ENCODE measurements at places on chromosomes 5 and 9.

GRCh38 chr5:98608052-98608451 is 165.4 kb upstream of the RGMB start:
- ATAC-seq: no peak

DNA sequence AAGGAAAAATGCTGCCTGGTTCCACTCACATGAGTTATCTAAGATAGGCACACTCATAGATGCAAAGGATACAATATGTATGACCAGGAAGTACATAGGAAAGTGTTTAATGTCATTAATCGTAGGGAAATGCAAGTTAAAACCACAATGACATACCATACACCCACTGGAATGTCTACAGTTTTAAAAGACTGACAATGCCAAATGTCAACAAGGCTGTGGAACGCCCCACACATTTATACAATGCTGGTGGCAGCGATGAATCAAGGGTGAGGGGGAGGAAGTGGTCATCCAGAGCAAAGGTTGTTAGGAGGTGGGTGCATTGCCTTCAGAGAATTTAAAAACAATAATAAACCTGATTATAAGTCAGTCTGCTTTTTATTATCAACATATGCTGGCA is 437.8 kb downstream of the ARHGEF28 start:
- ATAC-seq: no peak

- no peak for ATAC-seq
Measured at GRCh38 chr9:127570533-127571111, 41.5 kb upstream of the STXBP1 start.

DNA sequence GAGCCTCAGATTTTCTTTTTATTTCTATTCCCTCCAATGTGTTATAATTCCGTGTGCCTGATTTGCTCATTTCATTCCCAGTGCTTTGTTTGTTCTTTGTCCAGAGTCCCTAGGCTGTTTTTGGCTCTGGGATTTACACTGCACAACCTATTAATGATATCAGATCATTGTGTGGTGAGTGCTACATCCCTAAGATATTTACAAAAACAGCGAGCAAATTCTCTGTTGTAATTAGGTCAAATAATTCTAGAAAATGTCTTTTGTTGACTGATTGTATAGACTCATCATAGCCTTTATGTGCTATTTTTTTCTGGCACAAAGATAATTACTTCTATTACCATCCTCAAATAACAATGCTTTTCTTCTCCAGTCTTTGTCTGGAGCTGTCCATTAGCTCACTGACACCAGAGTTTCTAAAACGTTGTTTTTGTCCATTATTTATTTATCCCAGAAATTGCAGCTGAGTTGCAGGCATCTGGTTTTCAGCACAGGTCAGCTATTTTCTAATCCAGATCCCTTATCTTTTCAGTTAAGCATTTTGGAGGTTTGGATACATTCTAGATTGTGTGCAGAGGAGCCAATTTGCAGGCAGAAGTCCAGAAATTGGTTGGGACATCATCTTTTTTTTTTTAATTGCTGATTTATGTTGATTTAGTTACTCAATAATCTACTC is 379.9 kb upstream of the DMAC1 start:
- no peak for ATAC-seq

DNA sequence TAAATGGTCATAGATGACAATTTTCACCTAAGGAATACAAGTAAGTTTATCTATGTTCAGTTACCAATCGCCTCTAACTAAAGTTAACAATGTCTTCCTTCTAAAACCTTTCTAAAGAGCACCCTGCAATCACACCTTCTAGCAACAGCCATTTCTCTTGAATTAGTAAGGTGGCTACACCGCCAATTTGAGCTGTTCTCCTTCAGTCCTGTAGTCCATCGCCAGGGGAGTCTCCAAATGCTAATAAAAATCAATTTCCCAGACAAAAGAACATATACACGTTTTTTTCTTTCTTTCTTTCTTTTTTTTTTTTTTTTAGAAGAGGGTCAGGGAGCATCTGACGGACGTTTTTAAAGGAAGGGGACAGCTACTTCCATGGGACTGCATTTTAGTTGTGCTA is 729 bp upstream of the RORB start:
- ATAC-seq: no peak

DNA sequence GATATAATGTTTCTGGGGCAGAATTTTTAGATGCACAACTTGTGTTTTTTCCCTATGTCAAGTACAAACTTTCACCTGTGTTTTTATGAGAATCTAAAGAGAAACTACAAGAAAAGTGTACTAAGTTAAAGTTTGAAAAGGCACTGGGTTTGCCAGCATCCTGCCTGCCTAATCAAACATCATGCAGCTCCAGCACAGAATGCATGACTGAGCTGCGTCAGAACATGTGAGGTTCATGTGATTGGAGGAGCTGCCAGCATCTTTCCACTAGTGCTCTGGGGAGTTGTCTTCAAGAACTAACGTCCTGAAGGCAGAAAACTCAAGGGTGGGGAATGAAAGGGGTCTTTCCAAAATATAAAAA is 46.1 kb upstream of the RIC1 start:
- peak; percentile 79 for ATAC-seq

DNA sequence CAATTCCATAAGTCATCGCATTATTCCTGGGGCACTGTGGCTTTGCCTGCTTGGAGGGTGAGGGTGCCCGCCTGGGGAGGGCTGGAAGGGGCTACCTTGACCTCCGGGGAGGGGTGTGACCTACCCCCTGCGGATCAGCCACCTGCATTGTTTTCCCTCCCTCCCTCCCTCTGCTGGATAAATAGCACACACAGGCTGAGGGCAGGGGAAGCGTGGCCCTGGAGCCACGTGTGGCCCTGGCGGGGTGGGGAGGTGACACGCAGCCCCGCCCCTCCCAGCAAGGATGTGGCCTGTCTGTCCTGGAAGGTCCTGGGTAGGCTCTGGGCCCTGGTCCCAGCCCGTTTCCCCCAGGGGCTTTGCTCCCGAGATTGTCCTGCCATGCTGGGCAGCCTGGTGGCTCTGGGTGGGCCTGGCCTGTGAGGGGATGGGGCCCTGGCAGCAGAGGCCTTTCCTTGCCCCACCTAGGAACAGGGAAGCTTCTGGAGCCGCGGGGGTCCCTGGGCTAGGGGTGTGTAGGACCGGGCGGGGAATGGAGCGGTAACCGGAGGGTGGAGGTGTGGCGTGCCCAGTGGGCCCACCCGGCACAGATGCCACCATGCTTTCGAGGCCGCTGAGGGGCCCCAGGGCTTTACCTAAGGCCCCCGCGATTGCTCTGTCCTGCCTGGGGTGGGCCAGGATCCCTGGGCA is 33.4 kb downstream of the RXRA start:
- no peak for ATAC-seq

DNA sequence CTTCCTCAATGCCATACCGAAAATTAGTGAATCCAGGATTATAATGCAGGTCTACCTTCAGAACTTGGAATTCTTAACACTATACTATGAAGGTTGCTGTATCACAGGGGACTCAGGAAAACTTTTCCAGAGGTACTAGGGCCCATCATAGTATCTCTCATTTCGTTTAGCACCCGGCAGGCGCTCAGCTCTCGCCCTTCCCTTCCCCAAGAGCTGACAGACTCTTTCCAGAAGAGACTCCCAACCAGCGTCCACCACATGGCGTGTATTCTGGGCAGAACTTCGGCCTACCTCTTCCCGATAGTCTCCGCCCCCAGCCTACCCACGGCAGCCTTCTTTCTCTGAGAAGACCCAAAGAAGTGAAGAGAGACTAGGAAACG is 271 bp downstream of the NOL8 start:
- peak; percentile 63 for ATAC-seq

DNA sequence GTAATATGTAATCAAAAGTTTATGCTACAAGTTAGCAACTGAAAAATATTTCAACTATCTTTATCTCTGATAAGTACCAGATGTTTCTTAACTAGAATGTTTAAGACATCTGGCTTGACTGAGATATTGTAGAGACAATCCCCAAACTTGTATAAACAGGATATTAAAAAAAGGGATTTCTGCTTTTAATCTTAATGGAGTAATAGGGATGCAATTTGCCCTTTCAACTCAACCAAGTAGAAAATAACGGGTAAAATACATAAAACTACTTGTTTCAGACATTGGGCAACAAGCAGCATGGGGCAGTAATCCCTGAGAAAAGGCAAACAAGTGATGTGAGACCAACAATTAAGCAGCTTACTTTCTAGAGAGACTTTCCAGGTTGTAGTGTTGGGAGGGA is 9.4 kb upstream of the ADAMTS12 start:
- no peak for ATAC-seq

DNA sequence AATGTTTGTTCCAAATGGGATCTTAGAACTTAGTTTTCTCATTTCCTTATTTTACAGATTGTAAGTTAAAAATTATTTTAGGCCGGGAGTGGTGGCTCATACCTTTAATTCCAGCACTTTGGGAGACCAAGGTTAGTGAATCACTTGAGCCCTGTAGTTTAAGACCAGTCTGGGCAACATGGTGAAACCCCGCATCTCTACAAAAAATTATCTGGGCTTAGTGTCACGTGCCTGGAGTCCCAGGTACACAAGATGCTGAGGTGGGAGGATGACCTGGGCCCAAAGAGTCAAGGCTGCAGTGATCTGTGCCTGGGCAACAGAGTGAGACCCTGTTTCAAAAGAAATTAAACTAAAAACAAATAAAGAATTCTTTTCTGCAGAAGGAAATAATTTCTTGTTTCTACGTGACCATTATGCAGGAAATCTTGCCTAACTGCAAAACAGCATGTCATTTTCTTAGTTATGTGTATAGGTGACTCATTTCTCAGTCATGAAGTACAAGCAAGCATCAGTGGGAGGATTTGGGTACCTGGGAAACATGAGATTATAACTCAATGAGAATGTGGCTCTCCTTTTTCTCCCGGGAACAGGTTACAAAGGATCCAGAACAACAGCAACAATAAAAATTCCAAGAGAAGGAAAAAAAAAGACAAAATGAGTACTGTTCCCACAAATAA is 375.1 kb upstream of the ST8SIA4 start:
- no peak for ATAC-seq

DNA sequence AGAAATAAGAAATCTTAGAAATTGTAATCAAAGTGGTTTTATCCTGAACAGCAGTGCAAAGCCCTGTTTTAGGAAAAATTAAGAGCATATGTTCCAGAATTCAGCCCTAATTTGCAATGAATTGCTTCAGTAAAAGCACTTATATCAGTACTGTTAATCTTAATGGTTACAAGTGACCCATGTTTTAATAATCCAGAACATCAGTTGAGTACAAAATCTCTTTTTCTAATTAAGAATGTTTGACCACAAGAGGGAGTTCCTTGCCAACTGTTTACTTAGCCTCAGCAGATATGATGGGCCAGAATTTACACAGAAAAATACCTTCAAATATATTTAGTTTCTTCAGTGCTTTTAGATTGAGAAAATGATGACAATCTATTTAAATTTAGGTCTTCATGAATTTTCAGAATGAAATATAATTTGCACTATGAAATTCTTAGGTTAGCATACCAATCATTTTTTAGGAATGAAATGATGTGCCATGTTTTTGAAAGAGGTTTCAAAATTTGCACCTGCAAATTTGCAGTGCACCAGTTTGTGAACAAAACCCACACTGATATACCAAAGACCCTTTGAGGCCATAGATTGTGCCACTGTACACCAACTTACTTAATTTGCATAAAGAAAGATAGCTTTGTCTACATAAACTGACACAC is 926.3 kb upstream of the ARRDC3 start:
- peak; percentile 93 for ATAC-seq

- peak; percentile 50 for ATAC-seq
Measured at GRCh38 chr9:12934545-12935272, 159.9 kb downstream of the LURAP1L start.

GRCh38 chr5:103260951-103261350 is 2.4 kb downstream of the MACIR start:
- no peak for ATAC-seq

GRCh38 chr5:73901043-73901442 is 275.0 kb downstream of the ARHGEF28 start:
- ATAC-seq: no peak

DNA sequence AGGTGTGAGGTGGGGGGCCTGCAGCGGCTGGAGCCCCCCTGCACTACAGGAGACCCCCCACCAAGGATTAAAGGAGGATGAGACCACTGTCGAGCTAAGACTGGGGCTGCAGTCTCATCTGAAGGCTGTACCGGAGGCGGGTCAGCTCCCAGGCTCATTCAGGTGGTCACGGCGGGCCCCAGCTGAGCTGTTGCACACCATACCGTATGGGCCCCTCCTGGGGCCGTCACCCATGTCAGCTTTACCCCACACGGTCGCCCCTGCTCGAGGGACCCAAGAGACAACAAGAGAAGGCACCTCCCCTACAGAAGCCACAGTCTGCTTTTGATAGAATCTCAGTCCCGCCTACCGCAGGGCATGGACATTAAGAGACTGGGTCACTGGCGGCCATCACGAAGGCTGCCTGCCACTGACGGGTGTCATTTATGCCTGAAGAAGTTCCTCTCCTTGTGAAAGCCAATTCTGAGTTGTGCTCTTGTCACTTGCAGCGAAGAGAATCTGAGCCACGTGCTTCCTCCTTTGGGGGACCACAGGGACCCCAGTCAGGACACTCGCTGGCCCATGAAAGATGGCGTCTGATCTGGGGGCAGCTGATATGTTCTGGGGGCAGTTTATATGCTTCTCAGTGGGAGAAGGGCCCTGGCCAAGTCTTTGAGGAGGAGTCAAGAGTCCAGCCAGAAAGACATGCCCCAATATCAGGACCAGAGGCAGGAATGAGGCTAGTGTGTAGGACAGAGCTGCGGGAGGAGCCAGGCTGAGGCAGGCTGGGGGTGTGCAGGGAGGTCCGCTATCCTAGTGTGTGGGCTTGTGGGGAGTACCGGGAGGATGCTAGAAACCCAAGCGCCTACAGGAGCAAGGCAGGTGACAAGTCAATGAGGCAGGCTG is 102.4 kb downstream of the ZNF354C start:
- no peak for ATAC-seq

- ATAC-seq: no peak
Measured at GRCh38 chr9:71634752-71635151, 133.6 kb downstream of the CEMIP2 start.

DNA sequence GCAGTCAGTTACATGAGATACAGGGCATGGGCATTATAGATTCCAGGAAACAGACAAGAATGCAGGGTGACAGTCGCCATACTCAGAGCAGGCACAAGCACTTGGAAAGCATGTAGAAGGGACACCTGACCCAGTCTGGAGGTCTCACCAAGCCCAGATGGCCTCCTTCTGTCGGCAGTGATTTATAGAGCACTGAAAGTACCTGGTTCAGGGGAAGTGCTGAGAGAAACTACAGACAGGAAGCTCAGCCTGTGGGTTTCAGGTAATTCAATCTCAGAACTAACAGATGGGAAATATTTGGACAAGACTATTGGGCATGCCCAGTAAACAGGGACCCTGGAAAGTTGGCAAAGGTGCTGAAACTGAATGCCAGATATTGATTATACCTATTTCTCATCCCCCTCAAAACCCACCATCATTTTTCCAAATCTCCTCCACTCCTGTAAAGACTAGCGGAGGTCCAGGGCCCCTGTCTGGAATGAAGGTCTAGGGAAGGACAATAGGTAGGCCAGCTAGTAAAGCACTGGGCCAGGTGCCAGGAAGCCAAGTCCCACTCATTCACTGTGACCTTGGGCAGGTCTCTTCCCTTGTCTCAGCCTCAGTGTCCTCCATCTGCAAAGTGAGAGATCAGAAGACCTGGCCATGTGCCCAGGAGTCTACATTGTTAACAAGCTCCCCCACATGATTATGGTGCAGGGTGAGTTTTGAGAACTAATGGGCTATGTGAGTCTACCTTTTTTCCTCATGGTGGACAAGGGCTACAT is 26.9 kb downstream of the KLHL3 start:
- no peak for ATAC-seq
